ELR (cell line): ENCODE measurements at places on chromosomes 16 and 17.

DNA sequence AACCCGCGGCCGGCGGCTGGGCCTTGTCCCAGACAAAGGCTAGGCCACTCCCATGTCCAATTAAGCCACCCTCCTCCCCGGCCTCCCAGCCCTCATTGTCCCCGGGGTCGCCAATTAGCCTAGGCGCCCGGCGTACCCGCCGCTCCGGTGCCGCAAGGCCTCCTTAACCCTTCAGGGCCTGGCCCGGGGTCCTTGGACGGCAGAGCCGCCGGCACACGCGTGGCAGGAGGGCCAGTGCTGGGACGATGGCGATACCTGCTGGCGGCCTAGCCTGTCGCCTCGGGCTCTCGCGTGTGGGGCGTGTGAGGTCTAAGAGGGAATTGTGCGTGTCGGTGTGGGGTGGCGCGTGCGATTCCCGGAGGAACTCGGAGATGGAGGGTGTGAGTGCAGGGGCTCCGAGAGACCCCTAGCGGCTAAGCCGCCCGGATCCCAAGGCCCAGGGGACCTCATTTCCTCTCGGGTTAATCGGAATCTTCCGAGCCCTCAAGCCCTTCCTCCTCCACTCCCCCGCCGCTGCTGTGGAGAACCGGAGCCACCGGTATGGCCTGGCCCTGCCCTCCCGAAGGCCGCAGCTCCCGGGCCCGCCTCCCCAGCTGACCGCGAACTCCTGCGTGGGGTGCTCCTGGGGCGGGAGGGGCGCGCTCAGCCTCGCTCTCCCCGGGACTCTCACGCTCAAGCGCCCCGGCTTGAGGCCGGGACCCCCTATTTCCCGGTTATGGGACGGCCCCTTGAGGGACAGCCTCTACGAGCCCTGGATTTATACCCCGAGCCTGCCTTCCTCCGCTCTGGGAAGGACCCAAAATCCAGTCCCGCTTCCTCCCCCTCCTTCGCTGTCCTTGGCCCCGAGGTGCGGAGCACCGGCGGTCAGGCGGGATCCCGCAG is 11.9 kb downstream of the TBX2 start:
- DNase-seq = peak; percentile 82

DNA sequence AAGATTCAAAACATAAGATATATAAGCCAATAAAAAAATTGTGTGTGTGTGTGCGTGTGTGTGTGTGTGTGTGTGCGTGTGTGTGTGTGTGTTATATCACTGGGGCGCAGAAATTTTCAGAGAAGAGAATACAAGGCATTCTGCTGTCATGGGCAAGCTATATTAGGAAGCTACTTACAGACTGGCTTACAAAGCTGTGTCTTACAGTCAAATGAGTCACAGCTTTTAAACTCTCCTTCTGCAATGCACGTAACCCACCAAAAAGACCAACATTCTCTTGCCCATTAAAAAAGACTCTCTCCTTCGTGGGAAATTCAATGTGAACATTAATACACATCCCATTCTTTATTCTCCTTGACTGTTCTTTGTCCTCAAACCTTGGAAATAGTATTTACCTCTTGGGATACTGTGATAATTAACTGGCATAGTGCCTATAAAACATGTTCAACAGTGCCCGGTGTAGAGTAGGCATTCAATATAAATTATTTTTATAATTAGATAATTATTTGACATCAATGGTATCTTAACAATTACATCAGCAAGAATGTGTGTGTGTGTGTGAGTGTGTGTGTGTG is 860.4 kb upstream of the SOX9 start:
- peak; percentile 17 for DNase-seq

- DNase-seq = no peak
These were observed 53.3 kb upstream of the NUDT7 start for GRCh38 chr16:77669057-77669456.

DNA sequence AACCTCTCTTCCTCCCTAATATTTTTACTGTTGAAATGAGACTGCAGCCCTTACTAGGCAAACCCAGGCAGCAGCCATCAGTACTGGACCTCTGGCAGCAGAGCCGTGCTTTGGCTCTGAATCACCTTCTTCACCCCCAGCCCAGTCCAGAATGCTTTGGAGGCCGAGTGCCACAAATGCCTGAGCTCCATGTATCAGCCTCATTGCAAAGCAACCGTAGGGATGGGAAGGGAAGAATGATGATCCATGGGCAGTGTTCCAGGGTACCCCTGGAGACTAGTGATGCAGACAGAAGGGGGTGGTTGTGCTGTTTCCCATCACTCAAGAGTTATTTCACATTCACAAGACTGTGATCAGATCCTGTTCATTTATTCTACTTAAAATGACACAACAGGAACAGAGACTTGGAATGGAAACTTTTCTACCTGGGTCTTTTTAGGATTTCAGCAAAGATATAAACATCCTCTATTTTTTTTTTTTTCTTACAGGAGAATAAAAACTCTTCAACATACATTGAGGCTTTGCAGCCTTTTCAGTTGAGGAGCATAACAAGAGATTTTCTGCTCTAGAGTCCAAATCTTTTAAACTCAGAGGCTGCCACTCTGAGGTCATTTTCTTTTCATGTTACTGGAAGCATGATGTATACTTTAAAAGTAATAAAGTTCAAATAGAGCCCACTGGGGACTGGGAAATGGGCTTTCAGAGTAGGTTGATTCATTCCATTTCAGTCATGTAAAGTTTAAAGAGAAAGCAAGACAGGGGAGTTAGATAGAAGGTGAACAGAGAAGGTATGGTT is 138.3 kb downstream of the KCNJ2 start:
- DNase-seq = peak; percentile 75

DNA sequence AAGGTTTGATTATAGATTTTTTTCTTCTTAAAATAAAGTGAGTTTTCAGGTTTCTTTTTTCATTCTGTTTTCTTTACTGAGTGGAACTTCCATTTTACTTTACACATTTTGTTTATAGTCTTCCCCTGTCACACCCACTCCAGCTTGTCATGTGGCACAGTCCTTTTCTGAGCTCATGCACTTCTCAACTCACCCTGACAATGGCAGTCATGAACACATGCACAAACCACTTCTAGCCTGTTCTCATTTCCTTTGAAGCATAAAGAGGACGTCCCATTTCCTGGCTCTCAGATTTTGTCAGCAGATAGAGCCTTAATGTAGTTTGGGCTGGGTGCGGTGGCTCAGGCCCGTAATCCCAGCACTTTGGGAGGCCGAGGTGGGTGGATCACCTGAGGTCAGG is 168.0 kb downstream of the AHSP start:
- DNase-seq = no peak

DNA sequence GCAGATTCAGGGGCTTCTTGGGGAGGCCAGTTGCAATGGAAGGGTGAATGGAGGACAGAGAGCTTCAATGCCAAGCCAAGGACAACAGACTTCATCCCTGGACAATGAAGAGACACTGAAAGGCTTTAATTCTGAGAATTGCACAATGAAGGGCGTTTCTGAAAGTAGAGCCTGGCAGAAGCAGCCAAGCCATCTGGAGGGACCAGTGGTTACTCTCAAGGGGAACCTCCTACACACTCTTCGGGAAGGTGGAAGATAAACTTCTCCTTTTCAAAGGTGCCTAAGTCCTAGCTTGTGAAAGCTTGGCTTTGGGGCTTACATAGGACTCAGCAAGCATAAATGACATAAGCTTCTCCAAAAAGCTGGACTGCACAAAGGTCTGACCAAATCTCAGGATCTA is 6.2 kb upstream of the CES1 start:
- DNase-seq = no peak

DNA sequence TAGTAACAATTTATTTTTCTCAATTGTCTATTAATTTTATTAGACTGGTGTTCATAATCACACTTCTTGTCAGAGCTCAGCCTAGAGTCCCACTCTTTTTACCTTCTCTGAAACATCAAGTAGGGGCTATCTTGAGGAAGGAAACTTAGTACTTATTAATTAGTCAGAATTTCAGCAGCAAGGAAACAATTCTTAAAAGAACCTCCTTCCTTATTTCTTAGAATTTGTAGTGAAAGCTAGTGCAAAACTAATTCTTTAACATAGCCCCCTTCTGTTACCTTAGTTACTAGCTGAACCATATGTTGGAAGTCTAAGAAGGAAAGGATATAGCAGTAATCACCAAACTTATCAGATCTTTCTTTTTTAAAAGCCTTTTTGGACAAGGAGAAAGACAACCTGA is 35.2 kb downstream of the MAP2K4 start:
- DNase-seq = no peak

DNA sequence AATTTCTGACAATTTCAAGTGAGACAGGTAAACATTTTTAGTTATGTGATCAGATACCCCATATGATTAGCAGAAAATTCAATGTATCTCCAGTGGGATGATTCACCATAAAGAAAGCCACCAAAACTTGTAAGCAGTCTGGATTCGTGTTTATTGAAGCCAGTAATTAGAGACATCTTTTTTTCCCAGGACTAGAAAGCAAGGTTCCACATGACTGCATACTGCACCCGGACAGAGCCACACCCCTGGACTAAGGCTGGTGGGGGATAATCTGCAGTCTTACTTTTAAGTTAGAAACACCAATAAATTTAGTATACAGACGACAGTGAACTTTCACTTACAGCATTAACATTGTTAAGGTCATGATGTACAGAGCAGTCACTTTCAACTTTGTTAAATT is 24.2 kb upstream of the CMTM4 start:
- DNase-seq = no peak

DNA sequence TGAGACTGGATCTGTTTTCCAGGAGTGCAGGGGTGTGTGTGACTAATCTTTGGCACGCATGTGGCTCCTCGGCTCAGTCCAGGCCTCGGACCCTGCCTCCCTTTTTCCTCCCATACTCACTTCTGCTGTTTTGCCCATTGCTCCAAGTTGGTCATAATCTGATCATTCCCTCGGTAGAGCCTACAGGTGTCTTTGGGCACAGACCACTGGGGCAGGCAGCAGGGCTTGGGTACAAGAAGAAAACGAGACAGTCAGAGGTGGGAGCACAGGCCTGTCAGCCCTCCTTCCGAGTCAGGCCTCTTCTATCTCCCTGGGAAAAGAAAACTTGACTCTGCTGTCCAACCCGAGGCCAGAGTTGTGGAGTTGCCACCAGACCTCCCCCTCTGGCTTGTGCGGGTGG is 29.8 kb downstream of the DHX38 start:
- no peak for DNase-seq

DNA sequence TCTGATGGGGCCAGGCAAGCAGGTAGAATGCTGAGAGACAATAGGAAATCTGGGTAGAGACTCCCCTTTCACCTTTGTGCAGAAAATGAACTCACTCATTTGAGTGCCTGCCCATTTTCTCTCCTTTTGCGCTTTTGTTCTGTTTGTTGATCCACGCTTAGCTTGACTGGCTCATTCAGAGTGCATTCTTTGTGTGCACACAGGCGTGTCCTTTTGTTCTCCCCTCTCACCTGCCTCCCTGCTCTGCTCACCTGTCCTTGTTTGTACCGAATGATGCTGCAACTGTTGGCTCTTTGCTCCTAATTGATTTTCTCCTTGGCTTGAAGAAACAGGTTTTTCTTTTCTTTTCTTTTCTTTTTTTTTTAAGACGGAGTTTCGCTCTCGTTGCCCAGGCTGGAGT is 15.8 kb downstream of the PGS1 start:
- DNase-seq = no peak

GRCh38 chr17:10702574-10702973 is 5.2 kb downstream of the ADPRM start:
- DNase-seq = peak; percentile 59

DNA sequence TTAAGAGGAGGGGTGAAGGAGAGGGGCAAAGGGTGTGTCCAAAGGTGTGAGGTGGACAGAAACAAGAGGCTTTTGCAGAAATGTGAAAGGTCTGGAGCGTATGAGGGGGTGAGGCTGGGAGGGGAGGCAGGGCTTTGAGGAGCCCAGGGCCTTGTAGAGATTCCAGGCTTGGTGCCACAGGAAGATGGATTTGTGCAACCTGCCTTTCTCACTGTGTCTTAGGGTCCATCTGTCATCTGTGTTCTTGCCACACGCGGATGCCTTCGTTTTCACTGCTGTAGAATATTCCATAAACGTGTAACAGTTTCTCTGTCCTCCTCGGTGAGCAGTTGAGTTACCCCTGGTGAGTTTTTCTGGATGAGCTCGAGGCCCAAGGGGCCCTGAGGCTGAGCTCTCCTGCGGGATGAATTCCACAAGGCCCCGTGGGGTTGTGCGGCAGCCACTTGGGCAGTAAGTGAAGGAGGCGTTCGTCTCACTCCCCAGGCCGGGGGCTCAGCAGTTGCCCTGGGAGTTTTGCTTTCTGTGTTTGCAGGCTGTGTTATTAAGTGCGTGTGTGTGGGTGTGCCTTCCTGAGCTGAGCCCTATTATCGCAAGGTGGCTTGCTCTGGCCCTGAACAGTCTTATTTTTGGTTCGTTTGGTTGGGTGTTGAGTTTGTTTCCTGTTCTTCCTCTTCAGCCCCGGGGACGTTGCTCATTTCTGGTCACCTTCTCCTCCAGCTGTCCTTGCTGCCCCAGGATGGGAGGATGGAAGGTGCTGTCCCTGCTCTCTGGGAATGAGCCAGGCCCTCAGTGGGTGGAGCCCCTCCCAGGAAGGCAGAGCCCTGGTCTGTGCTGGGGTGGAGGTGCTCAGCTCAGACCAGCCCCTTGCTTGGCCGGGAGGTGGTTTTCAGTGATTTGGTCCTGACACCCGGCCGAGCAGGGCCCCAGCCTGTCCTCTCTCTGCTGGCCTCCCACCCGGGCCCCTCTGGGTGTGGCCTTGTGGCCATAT is 28.4 kb downstream of the BAIAP2 start:
- DNase-seq = no peak

GRCh38 chr16:53511084-53511402 is 8.0 kb upstream of the AKTIP start:
- no peak for DNase-seq

DNA sequence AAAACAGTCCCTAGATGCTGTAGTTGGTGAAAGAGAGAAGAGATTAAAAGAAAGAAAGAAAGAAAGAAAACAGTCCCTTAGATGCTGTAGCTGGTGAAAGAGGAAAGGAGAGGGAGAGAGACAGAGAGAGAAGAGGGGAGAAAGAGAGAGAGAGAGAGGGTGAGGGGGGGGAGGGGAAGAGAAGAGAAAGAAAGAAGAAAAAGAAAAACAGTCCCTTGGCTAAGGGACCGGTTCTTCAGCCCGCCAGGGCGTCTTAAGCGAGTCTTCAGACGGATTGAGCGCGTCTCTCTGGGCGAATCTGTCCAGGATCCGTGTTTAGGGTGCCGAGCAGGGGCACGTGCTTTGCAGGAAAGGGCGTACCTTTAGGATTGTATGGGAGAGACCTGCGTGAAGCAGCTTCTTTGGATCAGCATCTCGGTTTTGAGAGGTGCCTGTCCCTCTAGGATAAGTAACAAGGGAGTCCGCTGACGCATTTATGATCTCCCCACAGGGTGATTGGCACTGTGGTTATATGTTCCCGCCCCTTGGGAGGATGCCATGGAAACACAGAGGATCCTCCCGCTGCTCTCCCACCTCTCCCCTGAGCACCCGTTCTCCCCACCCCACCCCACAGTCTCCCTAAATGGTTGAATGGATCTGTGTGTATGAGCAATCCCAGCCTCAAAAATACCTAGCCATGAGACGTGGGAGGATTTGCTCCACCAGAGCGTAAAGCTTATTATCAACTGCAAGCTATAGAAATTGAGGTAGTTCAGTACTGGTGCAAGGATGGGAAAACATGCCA is 16.7 kb downstream of the GNGT2 start:
- DNase-seq = peak; percentile 81
